ENCODE measurements at places on chromosomes 16 and 17.

- no peak for DNase-seq
Observed at GRCh38 chr17:18235743-18236256, 10.4 kb downstream of the LLGL1 start.

- DNase-seq = no peak
Observed at GRCh38 chr17:39194985-39195524, 2.4 kb downstream of the CACNB1 start.

DNA sequence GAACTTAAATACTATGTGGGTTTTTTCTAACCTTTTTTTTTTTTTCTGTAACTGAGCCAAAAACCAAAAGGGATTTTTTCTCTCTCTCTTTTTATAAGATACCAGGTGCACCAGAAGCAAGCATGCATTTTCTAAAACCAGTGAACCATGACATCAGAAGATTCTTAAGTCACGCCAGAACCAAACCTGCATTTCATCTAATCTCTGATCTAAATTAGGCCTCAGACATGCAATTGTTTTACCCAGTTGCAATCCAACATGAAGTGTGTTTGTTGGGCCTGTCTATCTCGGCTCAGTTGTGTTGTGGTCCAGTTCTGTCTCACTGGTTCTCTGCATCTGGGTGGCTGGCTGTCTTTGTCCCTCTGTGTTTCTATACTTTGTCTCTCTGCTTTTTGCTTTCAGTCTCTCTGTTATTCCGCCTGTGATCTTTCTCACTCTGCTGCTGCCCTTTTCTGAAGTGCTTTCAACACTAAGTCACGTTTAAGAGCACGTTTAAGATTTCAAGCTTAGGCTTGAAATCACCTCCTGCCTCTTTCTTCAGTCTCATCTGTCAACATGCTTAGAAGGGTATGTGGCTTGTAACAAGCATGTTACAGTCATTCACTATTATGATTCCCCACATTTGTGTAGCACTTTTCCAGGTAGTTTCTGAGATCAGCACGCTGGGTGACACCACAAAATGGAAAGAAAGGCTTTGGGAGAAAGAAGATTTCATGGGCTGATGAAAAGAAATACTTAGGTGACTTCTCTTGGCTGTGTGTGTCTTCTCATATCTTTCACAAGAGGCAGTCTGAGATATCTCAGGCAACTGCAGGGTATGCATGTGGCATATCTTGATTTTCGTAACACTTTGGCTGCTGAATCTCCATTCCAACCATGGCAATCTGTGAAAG, 488.9 kb downstream of the SHISA9 start:
- DNase-seq = no peak

DNA sequence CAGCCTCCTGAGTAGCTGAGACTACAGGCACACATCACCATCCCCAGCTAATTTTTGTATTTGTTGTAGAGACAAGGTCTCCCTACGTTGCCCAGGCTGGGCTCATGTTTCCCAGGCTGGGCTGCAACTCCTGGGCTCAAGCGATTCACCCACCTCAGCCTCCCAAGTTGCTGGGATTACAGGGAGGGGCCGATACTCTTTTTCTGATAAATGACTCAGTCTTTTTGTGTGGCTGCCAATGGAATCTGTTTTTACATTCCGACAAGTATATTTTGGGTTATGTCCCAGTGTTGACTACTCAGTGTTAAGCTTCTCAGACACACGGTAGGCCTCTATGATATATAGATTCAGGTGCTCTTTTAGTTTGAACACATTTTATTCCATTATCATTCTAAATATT, 58.1 kb downstream of the SLFN11 start:
- no peak for DNase-seq

DNA sequence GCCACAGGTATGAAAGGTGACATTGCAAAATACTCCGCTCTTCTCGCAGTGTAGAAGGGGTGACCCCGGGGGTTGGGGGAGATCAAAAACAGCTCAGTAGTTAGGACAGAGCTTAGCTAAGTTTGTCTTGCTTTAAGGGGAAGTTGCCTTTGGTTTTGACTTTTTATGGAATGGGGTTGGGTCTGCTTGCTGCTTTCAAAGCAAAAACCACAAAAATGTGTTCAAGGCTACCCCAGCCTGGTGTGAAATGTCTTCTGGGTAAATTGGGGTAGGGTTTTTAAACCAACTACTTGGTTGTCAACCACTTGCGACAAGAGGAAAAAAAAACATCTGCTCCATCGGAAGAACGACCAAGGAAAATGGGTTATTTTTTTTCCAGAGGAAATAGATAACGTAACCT, 6.2 kb downstream of the FUS start:
- no peak for DNase-seq

GRCh38 chr17:80833952-80834892, 157.4 kb upstream of the CHMP6 start:
- DNase-seq = no peak

DNA sequence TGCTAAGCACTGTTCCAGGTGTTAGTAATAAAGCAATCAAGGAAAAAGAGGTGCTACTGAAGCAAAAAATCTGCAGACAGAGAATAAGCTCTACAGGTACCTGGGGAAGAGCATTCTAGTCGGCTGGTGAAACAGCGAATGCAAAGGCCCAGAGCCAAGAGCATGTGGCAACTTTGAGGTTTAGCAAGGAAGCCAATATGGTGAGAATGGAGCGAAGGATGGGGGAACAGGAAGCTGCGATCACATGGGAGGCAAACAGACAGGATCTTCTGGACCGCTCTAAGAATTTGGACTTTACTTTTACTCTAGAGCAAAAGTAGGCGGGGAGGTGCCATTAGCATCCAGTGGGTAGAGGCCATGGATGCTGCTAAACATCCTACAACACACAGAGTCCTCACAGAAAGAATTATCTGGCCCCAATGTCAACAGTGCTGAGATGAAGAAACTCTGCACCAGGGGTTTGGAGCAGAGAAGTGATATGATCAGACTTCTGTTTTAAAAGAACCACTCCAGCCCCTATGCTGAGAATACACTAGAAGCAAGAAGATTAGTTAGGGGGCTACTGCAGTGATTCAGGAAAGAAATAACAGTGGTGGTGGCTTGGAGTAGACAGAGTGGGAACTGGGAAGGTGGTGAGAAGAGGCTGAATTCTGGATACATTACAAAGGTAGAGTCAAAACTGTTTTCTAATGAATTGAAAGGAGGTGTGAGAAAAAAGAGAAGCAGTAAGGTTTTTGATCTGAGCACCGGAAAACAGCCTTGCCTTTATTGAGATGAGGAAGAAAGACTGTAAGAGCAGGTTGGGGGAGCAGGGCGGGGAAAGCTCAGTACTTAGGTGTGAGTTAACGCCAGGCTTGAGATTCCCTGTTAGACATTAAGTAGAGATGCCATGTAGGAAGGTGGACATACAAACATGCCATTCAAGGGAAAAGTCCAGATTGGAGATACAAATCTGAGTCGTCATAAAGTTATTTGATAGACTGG, 11.0 kb downstream of the EFTUD2 start:
- DNase-seq = no peak

DNA sequence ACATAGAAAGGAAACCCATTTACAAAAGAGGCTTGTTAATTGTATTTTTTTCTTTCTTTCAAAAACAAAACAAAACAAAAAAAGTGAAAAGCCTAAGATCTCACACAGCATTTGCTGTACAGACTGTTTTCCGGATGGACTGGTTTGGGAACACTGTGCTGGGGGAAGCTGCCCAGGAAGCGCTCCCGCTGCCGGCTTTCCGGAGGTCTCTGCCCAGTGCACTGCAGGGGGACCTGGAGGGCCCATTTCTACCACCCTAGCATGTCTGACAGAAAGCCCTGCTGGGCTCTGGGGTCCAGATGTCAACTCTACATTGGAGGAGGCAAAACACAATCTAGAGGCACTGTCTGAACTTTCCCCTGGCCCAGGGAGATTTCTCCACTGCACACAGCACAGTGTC, 26.3 kb upstream of the CLEC18B start:
- DNase-seq = no peak

DNA sequence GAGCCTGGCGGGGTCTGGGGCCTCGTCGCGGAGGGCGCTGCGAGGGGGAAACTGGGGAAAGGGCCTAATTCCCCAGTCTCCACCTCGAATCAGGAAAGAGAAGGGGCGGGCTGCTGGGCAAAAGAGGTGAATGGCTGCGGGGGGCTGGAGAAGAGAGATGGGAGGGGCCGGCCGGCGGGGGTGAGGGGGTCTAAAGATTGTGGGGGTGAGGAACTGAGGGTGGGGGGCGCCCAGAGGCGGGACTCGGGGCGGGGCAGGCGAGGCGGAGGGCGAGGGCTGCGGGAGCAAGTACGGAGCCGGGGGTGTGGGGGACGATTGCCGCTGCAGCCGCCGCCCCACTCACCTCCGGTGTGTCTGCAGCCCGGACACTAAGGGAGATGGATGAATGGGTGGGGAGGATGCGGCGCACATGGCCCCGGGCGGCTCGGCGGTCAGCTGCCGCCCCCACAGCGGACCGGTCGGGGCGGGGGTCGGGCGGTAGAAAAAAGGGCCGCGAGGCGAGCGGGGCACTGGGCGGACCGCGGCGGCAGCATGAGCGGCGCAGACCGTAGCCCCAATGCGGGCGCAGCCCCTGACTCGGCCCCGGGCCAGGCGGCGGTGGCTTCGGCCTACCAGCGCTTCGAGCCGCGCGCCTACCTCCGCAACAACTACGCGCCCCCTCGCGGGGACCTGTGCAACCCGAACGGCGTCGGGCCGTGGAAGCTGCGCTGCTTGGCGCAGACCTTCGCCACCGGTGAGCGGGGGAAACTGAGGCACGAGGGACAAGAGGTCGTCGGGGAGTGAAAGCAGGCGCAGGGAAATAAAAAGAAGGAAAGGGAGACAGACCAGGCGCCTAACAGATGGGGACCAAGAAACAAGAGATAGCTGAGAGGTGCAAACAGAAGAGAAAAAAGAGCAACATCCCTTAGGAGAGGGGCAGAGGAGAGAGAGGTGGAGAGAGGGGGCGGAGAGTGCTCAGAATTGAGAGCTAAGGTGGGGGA, at the start of gene PNMT:
TSS of gene PNMT (plus strand) at position 509 of the 980 bp plus-strand sequence. CDS start at position 532, 23 bp downstream.
- DNase-seq = no peak

DNA sequence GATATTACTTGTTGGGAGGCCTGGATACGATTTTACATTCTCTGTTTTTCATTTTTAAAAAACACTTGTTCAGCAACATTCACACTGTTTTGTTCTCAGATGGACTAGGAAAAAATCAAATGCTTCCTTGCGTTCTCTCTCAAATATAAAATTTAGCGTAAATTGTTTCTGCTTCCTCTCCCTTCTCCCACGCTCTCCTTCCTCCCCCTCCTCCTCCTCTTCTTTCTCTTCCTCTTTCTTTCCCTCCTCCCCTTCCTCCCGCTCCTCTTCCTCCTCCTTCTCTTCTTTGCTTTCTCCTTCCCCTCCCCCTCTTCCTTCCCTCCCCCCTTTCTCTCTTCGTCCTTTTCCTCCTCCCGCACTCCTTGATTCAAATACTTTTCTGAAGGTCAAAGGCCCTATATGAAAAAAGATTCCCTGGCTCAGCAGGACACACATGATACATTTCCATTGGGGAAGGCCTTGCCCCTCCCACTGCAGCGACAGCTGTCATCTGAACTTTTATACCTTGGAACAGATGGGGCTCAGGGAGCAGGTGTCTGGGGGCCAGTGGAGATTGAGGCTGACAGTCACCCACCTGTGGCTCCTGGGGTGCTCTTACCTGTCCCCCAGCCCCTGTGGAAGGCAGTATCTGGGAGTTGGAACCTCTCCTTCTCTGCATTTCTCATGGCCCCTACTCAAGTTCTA, 99.4 kb upstream of the SDK2 start:
- DNase-seq = no peak

- no peak for DNase-seq
Observed at GRCh38 chr16:76511203-76511602, 234.0 kb downstream of the CNTNAP4 start.

DNA sequence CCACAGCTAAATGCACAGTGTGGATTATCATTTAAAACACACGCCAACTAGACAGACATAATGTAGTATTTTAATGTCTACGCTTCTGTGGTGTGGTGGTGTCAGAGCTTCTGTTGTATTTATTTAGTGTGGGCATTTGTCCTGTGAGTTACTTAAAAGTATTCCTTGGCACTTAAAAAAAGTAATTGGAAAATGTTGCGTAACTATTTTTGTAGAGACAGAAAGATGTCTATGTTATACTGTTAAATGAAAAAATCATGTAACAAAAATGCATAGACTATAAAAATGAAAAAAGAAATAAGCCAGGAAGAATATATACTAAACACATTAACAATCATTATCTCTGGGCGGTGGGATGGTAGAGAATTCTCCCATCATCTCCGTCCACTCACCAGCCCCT, 39.2 kb downstream of the CYTH1 start:
- DNase-seq = no peak

- no peak for DNase-seq
Observed at GRCh38 chr16:30767767-30768465, 5.8 kb downstream of the RNF40 start.

- DNase-seq = no peak
Observed at GRCh38 chr16:27470567-27471431, 68.8 kb downstream of the IL21R start.

DNA sequence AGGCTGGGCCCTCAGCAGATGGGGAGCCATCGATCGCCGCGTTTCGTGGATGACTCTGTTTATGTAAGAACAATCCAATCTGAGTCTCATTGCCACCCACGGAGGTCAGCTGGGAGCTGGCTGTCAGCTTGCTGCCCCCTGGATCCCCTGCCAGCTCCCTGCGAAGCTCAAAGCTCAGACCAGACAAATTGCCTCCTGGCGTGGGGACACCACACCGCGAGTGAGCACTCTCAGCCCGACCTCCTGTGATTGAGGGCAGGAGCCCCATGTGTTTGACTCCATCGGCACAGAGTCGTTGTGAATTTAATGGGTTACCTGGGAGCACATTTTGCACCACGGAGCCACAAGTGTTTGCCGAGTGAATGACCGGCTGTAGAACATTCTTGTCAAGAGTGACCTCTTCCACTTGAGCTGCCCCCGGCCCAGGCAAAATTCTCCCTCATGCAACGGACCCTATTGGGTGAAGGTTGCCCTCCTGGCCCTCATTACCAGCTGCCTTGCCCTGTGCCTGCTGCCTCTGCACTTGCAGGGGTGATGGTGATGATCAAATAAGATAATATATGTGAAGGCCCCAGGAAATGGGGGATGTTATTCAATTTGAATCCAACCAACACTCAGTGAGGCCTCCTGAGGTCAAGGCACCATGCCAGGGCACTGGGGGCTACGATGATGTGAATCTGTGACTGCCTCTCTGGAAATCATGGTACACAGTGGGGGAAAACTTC, 7.6 kb upstream of the GFAP start:
- DNase-seq = no peak

DNA sequence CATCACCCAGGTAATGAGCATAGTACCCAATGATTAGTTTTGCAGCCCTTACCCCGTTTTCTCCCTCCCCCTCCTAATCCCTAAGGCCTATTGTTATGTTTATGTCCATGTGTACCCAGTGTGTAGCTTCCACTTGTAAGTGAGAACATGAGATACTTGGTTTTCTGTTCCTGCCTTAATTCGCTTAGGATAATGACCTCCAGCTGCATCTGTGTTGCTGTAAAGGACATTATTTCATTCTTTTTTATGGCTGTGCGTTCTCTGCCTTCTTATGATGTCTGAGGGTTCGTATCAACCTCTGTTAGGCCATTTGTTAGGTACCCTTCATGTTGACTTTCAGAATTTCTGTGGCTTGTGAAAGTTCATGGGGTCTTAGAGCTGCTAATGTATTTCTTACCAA, 31.0 kb downstream of the CTCF start:
- DNase-seq = no peak

- no peak for DNase-seq
Observed at GRCh38 chr16:75250809-75251279, 580 bp downstream of the BCAR1 start.

GRCh38 chr16:66751053-66751302, 431 bp downstream of the DYNC1LI2 start:
- DNase-seq = no peak

Measured in DMS153 (cell line).